ENCODE measurements at places on chromosomes 2 and 18.

DNA sequence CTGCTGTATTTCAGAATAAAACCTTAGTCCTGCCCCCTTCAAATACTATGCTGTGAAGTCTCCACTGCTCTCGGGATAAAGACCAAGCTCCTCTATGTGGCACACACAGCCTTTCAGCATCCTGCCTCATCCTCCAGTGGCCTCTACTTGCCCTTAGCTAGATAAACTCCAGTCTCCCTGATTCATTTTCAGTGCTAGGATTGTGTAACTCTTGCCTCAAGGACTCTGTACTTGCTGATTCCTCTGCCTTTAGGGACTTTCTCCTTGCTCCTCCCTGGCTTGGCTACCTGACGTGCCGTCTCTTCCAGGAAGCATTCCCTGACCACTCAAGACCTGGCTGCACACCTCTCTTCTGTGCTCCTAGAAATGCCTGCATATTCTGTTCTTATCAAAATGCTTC lies 416.7 kb downstream of the MTX2 start:
- no peak overlapping the region for H3K27ac ChIP-seq
- H3K4me1 ChIP-seq = no peaks in the 10 kb centered on the region
- DNase-seq = no peak
- H3K27me3 ChIP-seq = no peaks in the 10 kb centered on the region
- no peaks in the 10 kb centered on the region for H3K36me3 ChIP-seq
- H3K4me3 ChIP-seq = no peak overlapping the region

GRCh38 chr2:37414470-37414949 lies 70.1 kb downstream of the QPCT start:
- DNase-seq = no peak
- no peaks in the 10 kb centered on the region for H3K36me3 ChIP-seq
- H3K27ac ChIP-seq = no peak overlapping the region
- H3K4me3 ChIP-seq = no peak overlapping the region
- H3K27me3 ChIP-seq = no peaks in the 10 kb centered on the region
- peaks cover 14% of the 10 kb centered on the region for H3K4me1 ChIP-seq

DNA sequence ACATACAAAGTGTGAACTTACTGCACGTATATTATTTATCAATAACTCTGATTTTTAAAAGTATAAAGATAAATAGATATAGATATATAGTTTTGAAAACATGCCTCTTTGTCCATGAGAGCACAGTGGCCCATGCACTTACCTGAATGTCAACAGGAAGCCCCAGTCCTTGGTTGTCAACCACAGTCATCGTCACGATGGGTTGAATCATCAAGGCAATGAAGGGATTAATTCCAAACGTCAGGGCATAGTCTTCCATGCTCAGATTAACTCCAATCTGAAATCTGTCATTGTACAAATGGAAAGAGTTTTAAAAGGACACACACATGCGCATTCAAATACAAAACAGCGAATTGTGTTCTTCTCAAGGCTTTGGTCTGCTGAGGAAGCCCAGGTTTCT lies 15.5 kb downstream of the SCYGR4 start:
- H3K27ac ChIP-seq = no peak overlapping the region
- no peaks in the 10 kb centered on the region for H3K36me3 ChIP-seq
- H3K4me3 ChIP-seq = no peak overlapping the region

GRCh38 chr2:148967578-148967977 lies 70.9 kb upstream of the LYPD6B start:
- H3K36me3 ChIP-seq = no peaks in the 10 kb centered on the region
- H3K4me1 ChIP-seq = no peaks in the 10 kb centered on the region
- no peak overlapping the region for H3K4me3 ChIP-seq
- no peak for DNase-seq

DNA sequence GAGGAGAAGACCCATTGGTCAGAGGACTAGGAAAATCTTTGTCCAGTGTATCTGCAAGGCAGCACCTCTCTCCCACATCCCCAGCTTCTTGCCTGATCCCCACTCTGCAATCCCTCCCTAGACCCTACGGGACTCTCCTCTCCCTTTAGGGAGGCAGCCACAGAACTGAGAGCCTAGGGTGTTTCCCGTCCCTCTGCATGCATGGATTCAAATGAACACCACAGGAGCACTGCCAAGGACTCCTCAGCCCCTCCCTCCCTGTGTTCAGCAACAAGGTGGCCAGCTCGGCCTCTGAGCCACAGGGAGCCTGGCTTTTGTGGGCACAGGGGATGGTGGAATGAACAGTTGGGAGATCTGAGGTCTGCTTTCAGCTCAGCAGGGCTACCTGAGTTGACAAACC lies 117.1 kb downstream of the TXNL1 start:
- H3K27me3 ChIP-seq = no peaks in the 10 kb centered on the region
- DNase-seq = no peak
- no peaks in the 10 kb centered on the region for H3K36me3 ChIP-seq
- no peak overlapping the region for H3K4me3 ChIP-seq

DNA sequence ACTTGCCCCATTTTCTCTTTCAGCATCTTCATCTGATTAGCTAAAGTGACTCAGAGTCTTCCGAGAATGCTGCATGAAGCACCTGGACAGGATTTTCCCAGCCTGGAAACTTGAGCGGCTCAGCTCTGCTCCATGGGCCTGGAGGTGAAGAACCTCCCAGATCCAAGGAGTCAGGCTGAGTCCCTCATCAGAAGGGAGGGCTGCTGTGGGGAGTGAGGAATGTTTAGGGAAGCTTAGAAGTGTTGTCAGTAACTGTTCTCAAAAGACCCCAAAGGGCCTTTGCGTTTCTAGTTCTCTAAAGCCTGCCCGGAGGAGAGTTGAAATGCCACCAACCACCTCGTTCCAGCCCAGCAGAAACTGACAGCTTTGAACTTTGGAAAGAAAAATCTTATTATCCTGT lies 157.1 kb downstream of the CLIP4 start:
- no peaks in the 10 kb centered on the region for H3K27me3 ChIP-seq
- H3K4me3 ChIP-seq = no peak overlapping the region
- H3K4me1 ChIP-seq = no peaks in the 10 kb centered on the region
- no peak for DNase-seq
- no peaks in the 10 kb centered on the region for H3K36me3 ChIP-seq

Data from tibial nerve (tissue), 4 donors.